ENCODE measurements at places on chromosomes 7 and 10.

- no peak for DNase-seq
These were observed 495 bp downstream of the SFR1 start for GRCh38 chr10:104122225-104123107.

- no peak for DNase-seq
These were observed 113.3 kb downstream of the KCNMA1 start for GRCh38 chr10:77524281-77524711.

DNA sequence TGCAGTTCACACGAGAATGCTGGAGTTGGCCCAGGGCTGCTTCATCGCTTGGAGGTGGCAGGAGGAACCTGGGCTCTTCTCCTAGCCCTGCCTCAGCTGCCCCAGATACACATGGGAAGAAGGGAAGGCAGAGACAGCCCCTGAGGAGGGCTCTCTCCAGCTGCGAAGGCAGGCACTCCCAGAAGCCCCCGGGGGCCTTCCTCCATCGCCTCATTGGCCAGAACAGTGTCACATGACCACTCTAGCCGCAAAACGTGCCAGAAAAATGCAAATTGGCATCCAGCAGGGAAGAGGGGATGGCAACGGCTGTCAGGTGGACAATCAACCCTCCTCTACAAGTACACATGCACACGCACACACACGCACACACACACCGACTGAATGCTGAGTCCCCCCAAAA is 217.8 kb upstream of the FRMD4A start:
- DNase-seq = no peak

DNA sequence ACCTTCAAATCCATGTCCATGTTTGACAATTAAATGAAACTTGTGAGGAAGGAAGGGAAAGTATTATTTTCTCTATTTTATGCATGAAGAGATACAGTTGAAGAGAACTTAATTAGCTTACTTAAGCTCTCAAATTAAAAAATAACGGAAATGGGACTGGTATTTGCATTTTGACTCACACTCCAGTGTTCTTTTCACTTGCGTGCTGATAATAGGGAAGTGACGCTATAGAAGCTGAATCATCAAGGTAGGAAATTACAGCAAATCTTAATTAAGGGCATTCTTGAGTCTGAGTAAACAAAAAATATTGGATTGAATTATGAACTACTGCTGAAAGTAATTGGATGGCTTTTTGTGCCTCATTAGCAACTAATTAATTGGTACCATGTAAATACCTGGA is 44.0 kb upstream of the NPVF start:
- no peak for DNase-seq

DNA sequence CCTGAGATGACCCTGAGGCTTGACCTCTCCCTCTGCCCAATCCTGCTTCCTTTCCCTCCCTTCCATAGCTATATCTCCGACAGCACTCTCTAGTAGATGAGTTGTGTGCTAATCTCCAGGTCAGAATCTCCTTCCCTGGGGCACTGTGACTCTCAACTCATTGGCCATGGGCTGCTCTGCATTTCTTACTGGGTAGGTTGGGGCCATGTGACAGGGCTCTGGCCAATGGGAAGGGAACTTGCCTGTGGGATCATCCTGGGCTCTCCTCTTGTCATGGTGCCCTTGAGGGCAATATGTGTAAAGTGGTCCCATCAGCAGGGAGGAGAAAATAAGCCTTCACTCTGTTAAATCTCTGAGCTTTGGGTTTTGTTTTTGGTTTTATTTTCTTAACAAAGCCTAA is 80.1 kb upstream of the ANKRD1 start:
- DNase-seq = no peak

GRCh38 chr7:141190495-141190894 is 116.6 kb downstream of the TMEM178B start:
- no peak for DNase-seq

DNA sequence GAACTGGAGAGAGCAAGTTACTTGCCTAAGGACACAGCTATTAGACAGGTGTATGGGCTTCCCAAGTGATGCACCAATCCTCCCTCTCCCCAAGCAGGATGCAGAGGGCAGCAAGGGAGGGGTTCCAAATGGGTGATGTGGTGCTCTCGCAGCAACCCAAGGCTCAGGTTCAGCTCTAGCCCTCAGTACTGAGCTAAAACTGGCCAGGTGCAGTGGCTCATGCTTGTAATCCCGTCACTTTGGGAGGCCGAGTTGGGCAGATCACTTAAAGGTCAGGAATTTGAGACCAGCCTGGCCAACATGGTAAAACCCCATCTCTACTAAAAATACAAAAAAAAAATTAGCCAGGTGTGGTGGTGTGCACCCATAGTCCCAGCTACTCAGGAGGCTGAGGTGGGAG is 40.7 kb downstream of the GPRIN2 start:
- DNase-seq = no peak
